EL (cell line): ENCODE measurements at places on chromosomes 7 and 10.

DNA sequence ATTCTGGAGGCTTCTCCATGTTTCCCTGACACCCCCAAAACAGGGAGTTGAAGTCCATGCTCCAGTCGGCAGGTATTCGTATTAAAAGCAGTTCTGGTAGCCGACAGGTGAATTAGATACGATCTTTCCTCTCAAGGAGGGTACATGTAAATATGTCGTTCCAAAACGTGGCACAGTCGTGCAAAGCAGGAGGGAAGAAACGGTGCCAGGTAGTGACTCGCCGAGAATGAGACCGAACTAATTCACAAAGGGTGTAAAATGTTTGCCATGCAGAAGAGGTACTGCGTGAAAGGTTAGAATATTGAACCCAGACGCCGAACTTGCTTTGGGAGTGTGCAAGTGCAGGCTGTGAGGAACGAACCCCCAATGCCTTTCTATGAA, 483 bp downstream of the EDRF1 start:
- no peak for DNase-seq

- DNase-seq = no peak
Measured at GRCh38 chr7:157908006-157908782, 571.4 kb downstream of the DNAJB6 start.

GRCh38 chr7:5773661-5774086, 7.8 kb downstream of the RNF216 start:
- peak; percentile 97 for DNase-seq

DNA sequence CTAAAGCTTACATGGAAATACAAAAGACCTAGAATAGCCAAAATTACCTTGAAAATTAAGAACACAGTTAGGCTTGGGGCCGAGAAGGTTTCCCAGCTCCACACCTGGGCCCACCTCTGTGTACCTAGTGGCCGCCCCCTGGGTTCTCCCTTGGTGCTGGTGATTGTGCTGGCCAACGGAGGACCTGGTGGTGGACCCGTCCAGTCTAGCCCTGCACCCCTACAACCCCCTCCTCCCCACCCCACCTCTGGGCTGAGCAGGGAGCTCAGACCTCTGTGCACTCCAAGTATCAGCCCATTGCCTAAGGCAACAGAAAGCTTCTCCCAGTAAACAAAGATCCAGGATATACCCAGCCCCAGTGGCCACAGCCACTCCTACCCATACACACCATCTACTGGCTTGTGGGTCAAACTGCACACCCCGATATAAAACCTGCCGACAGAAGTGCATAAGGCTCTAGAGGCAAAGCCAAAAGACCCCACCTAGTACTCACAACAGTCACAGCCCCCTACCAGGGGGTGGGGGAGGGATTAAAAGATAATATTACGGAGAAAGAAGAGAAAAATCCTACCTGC, 105.0 kb upstream of the DIP2C start:
- DNase-seq = peak; percentile 39

- DNase-seq = peak; percentile 18
Measured at GRCh38 chr7:46835556-46835955, 746.4 kb downstream of the TNS3 start.

- DNase-seq = peak; percentile 37
Measured at GRCh38 chr10:490891-491571, 198.4 kb downstream of the DIP2C start.

DNA sequence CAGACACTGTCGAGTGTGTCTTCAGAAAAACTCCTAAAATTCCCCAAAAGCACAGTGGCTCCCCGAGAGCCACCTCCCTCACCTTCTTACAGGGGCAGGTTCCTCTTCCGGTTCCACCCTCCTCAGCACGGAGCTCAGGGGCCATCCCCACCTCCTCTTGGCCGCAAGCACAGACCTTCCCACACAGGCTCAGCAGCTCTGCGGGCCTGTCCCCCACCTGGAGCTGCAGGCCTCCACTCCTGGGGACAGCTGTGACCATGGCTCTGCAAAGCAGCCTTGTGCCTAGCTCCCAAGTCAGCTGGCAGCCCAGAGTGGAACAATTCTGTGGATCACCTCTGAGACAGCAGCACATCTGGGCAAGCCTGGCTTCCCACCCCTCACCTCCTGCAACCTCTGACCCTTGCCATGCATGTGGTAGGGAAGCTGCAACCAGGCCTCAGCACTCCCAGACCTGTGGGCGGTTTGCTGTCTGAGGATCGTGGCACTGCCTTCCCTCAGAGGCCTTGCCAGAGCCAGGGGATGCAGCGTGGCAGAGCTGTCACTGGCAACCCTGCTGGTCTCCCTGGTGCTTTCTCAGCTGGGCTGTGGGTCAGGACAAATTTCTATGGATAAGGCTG, 79.7 kb downstream of the ALOX5 start:
- DNase-seq = no peak

- DNase-seq = no peak
Measured at GRCh38 chr10:35498693-35499092, 106.4 kb upstream of the GJD4 start.

DNA sequence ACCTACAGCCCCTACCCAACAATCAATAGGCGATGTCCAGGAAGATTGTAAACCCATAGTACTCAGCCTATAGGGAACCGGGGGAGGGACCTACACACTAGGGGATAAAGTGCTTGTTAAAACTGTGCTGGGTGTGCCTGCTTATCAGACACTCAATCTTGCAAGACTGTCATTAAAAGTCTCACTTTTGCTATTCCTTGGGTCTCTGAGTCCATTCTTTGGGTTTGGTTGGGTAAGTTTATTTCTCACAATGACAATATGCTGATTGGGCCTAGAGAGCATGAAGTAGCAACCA, 45.6 kb downstream of the PTPRE start:
- DNase-seq = no peak

DNA sequence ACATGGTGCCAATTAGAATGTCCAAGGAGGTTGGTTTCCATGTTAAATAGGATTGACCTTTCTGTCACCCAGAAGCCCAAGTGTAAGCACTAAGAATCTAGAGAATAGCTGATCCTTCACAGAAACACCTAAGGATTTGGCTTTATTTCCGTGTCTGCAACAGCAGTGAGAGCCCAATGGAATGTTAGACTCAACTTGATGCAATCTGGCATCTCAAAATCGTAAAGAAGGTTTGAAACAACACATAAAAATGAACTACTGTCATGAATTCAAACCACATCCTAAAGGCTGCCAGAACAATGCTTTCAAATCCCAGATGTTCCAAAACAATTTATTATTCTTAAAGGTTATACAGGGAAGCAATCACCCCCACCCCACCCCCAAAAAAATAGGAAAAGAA, 18.6 kb downstream of the PPP1R3C start:
- DNase-seq = peak; percentile 91

- DNase-seq = no peak
Measured at GRCh38 chr7:90210475-90210874, 1.1 kb upstream of the STEAP2 start.

DNA sequence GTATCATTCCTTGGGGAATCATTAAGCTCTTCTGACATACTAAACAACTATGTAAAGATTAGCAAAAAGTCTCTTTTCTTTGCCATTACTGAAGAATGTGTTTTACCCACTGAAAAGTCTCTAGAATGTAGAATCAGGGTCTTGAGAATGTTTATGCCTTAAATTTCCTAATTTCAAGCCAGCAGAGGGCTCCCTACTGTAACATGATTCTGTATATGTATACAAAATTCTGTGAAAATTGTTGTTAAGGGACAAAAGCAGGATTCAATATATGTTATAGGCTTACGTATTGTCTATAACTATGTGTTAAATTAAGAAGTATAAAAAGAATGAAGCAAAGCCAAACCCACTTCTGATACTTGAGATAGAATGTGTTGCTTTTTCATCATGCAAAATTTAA, 296.9 kb upstream of the DGKB start:
- peak; percentile 8 for DNase-seq

DNA sequence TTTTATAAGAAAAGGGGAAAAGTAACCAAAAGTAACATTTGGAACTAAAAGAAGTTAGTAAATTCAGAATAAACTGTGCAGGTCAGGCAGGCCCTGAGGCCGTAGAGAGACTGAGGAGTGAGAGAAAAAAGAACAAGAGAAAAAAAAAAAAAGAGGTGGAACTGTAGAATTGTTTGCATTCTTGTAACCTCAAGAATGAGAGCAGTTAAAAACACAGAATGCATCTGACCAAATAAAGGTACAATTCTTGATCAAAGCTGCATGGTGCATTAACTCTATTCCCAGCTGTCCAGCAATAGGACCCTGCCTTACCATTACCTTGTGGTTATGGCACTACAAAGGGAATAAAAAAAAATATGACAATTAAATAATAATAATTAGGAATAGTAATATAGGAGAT, 170.1 kb upstream of the SEMA3A start:
- DNase-seq = peak; percentile 57

GRCh38 chr10:30088178-30088577, 28.8 kb upstream of the JCAD start:
- DNase-seq = no peak

GRCh38 chr10:80421707-80422536, 13.6 kb downstream of the PRXL2A start:
- DNase-seq = no peak

GRCh38 chr7:144834641-144835144, 1.2 kb downstream of the TPK1 start:
- no peak for DNase-seq

- DNase-seq = no peak
Measured at GRCh38 chr10:43979551-43979950, 330.9 kb upstream of the ZNF32 start.

DNA sequence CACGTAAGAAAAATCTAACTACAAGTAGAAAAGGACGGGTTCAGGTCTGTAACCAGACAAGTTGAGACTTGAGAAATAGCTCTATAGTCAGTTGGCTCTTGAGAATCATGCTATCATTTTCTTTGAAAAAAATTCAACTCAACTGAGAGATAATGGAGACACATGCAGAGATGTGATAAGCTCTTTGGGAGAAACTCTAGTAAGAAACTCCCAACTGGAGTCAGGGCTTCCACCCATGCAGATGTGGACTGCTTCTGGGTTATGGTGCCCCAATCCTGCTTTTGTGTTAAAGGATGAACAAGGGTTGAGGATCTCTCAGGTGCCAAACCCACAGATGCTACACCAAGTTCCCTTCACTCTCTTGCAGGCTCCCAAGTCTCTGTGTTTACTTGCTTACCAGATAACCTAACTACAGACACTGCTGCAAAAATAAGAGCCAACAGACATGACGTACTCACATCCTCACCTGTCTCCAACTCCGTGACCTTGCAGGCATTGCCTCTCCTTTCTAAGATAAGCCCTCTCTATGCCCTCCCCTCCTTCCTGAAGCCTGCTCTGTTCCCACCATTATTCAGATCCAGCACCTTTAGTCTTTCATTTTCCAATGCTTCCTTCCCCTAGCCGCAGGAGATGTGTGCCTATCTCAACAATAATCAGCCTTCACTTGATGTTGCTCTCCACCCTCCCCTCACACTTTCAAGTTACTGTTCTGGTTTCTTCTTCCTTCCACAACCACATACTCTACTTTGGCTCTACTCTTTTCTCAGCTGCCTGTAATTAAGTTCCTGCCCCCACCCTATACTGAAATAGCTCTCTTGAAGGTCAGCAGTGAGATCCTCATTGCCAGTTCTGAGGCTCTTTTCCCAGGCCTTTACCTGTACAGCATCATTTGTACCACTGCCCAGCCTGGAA, 130.0 kb downstream of the ICA1 start:
- DNase-seq = no peak

DNA sequence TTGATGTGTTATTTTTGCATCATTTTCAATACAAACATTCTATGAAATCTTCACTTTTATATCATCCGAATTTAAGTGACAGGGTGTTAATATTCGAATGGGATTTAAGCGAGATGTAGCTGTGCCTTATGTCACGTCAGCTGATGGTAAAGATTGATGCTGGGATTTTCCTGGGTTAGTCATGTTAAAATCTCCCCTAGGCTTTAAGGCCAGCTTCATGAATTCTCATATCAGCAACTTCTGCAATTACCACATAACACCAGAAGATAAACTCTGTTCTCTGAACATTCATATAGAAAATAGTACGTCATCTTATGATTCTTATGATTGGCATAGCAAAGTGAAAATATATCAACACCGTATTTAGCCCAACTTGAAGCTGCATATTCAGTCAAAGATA, 669.2 kb downstream of the PCDH15 start:
- DNase-seq = no peak

GRCh38 chr10:33137356-33138005, 179.5 kb upstream of the ITGB1 start:
- DNase-seq = peak; percentile 51

- no peak for DNase-seq
Measured at GRCh38 chr7:37732888-37733287, 49.3 kb downstream of the GPR141 start.

DNA sequence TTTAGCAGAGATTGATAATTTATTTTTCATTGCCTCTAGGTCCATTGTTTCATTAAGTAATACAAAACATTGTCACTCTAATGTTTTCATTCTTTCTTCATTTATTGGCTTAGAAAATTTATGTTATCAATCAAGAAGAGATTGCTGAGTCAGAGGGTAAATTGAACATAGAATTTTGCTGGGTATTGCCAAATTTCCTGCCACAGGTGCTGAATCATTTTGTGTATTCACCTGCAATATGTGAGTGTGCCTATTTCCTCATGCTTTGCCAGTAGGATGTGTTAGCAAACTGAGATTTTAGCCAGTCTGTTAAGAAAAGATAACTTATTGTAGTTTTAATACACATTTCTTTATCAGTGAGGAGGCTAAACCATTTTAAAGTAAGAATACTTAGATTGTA, 38.0 kb downstream of the MARCHF5 start:
- DNase-seq = no peak

DNA sequence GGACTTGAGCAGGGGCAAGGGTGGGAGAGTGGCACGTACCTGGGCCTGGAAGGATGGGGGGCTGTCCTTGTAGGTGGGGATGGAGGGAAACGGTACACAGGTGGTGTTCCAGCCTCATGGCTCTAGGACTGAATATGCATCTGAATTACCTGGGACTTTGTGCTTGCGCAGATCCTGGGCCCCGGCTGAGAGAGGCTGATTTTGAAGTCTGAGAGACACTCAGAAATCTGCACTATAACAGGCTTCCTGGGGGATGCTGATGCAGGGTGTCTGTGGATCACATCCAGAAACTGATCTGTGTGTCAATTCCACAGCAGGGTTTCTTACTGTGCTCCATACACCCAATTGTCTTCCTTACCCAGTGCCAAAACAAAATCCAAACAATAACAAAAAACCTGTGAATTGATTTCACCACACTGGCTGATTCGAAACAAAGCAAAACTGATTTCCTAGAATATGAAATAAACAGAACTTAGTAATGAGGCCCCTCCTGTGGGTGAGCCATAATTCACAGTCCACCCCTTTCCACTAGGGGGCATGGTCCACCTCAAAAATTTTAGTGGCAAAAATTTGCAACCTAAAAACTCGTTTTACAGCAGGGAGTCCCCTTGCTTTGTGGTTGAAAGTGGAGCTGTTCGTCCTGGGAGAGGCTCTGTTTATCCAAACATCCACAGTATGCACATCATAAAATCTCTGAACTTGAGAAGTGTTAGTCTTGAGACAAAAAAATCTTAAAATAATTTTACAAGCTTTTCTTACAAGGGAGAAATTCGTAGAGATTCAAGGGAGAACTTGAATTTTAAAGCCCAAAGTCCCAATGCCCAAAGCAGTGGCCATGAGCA, 32.0 kb upstream of the PLEKHA1 start:
- peak; percentile 51 for DNase-seq

GRCh38 chr10:91416339-91416855, 6.3 kb downstream of the HECTD2 start:
- DNase-seq = no peak

- DNase-seq = peak; percentile 6
Measured at GRCh38 chr10:22369434-22370072, 24.3 kb downstream of the SPAG6 start.

GRCh38 chr7:42359946-42360345, 122.9 kb upstream of the GLI3 start:
- peak; percentile 9 for DNase-seq
